ENCODE measurements at places on chromosomes 4 and X.

GRCh38 chr4:3708103-3708510, 58.1 kb upstream of the ADRA2C start:
- no peak for DNase-seq

- no peak for DNase-seq
These were observed 10.5 kb upstream of the ADD1 start for GRCh38 chr4:2832981-2833670.

DNA sequence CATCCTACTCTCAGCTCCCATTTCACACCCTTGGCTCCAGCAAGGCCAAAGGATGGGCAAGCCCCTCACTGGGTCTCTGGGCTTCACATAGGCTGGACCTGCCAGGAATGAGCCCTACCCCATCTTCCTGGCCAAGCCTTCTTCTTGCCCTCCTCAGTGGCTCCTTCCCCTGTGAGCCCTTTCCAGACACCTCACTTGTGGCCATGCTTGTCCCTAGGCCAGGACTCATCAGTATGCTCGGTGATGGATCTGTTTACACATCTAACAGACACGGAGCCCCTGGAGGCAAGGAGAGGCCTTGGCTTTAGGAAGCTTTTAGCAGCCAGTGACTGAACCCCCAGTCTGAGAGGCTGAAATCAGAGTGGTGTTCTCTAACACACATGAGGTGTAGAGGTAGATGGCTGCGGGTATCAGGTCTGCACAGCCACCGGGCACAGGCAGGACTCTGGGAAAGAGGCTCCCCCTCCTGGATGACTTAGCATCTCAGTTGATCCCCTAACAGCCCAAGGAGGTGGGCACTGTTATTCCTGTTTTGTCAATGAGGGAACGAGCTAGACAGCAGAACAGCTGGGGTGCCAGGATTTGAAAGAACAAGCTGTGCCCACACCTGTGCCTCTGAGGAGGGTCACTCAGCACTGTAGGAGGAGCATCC, 44.8 kb downstream of the PPP2R2C start:
- no peak for DNase-seq

DNA sequence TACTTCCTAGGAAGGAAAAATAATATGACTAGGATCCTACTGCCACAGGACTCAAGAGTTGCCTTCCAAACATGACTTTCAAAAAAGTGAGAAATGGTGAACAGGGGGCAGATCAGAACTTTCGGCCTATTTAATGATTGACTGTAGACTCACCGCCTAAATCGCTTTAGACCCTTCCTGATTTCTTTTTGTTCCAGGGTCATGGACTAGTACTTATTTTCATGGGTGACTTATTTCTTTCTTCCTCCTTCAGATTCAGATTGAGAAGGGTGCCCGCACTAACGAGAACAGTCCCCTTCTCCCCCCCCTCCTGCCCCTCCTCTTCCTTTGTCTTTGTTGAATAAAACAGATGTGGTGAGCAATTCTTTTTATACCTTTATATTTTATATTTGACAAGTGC, 48.0 kb upstream of the KLHL8 start:
- no peak for DNase-seq

DNA sequence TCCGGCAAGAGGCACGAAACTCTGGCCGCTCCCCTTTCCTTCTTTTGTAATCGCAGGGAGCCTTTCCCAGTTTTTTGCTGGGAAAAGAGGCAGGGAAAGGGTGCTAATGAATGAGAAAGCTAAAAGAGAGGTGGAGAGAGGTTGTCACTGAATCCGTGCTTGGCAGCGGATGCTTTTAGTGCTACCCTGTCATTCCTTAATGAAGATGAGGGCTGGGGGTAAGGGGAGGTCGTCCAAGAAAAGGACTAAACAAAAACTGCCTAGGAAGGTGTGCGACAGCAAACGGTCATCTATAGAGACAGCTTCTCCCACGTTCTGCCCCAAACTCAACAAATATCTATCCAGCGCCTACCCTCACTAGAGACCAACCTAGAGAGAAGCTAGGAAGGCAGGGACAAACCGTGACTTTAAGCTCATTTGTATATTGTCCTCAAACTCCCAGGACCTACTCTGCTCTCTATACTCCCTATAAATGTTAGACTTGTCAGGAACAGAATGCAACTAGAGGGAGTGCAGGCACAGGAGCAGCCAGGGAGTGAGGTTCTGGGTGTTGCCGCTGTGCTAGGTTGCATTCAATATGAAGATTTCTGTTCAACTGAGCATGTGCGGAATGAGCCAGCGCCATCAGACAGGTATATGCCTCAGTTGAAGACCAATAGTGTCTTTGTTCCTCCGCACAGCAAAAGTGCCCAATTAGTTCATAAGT, 777 bp upstream of the CASK start:
- no peak for DNase-seq

DNA sequence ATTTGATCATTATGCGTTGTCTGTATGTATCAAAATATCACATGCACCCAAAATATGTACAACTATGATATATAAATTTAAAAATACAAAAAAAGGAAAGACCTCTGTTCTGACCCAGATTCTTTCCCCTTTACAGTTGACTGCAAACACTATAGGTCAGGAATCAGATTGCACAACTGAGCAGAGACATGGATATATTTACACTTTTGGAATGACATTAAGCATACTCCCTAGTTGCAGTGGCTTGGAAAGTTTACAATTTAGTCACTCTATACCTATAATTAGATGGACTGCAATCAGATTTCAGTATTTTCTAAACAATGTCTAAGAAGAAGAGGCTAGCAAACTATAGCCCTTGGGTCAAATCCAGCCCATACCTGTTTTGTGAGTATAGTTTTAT, 98.5 kb upstream of the INPP4B start:
- no peak for DNase-seq

DNA sequence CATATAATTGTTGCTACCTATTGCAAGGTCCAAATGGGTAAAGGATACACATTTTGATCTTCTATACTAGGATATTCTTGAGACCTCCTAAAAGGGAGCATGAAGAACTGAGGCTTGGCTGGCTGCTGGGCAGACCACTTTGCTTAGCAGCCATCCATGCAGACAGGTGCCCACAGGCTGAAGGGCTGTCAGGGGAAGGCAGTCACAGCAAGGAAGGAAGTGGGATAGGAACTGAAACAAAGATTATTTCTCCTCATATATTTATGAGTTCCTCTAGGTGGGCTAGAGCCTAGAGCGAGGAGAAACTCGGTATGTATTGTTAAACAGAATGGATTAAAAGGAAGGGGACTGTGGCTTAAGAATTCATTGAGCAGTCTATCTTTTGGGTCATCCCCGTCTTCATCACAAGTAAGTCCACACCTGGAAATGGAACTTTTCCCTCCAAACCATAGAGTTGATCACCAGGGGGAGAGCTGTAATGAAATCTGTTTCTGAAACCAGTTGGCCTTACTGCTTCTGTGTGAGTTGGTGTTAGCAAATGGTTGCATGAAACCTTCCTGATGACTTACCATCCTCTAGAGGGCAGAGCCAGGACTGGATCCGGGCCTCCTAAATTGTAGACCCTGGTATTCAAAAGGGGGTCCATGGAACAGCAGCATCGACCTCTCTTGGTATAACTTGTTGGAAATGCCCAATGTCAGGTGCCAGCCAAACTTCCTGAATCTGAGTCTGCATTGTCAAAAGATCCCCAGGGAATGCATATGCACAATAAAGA, 42.3 kb downstream of the AFF2 start:
- DNase-seq, result no peak

GRCh38 chrX:129494887-129495286, 28.4 kb downstream of the SMARCA1 start:
- no peak for DNase-seq

GRCh38 chr4:110184791-110185155, 13.6 kb downstream of the ELOVL6 start:
- DNase-seq, result no peak

- no peak for DNase-seq
These were observed 128.7 kb downstream of the ARHGAP24 start for GRCh38 chr4:85603437-85604336.

GRCh38 chrX:69503782-69504625, at the start of gene NALF2:
Gene NALF2, plus strand, starts transcription at chrX:69504326. Its CDS starts 957 bp downstream, at chrX:69505283.
- DNase-seq, result no peak

DNA sequence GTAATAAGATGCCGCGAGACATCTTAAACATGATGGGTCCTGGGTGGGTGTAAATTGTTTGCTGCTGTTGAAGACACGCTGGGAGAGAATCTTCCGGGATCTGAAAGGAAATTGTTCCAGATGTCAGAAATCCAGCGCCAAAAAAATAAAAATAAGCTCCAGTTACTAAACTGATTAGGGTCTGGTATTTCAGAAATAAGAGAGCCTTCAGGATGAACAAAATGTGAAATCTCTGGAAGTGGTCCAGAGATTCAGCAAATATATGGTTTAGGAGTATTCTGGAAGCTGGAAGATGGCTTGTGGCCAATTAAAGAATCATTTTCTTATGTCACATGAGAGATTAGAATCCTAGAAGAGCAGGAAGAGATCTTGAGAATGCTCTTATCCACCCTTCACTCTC, 75.8 kb upstream of the NHS start:
- no peak for DNase-seq

- no peak for DNase-seq
These were observed 46.3 kb downstream of the ARHGAP6 start for GRCh38 chrX:11619441-11619840.

All from D721Med (cell line).